Right lung (tissue), 10 donors: ENCODE measurements at places on chromosomes 3 and 15. TPM values are rescaled to one million over a fixed set of nuclear protein-coding genes. Genes with fewer than 3 reads are reported as not detected.

GRCh38 chr3:66394019-66394752 lies 106.6 kb downstream of the LRIG1 start:
- no peak for DNase-seq

GRCh38 chr3:83868909-83869567 lies 1089.8 kb upstream of the CADM2 start:
- DNase-seq, result no peak

DNA sequence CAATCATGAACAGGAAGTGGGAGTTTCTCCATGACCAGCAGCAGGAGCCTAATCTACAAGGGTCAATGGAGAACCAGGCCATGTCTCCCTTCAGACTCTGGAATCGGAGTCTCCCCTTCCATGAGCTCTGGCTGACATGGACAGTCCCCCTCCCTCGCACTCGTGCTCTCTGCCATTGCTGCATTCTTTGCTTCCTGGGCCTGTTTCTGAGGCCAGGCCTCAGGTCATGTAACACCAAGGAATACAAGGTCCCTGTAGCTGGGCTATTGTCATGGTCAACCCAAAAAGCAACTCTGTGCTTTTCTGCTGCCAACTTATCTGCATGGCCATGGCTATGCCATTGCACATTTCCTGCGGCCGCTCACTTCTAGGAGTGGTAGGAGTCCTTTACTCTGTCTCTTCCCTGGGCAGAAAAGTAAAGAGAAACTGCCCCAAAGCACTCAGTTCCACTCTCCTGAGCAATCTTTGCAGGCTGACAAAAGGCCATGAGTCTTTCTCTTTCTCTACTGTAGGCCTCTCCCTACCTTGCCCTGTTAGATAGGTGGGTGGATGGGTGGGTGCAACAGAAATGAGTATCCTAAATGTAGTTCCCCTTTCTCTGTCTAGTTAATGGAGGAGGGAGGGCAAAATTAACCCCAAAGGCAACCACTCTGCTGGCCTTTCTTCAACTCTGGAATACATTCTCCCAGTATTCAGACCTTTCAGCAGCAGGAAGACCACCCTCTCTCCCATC lies 40.8 kb upstream of the PROK2 start:
- no peak for DNase-seq

- DNase-seq, result no peak
Measured at GRCh38 chr3:133206921-133207320, 168.7 kb downstream of the TMEM108 start.

DNA sequence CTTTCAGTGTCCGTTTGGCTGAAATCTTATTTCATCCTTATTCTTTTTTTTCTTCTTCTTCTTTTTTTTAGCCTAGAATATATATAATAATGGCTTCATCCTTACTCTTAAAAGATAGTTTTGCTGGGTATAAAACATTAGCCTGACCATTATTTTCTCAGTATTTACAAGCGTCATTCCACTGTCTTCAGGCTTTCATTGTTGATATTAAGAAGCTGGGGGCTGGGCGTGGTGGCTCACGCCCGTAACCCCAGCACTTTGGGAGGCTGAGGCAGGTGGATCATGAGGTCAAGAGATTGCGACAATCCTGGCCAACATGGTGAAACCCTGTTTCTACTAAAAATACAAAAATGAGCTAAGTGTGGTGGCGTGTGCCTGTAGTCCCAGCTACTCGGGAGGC lies 10.6 kb downstream of the ZNF710 start:
- DNase-seq, result no peak

- DNase-seq, result no peak
Measured at GRCh38 chr3:61855211-61855610, 293.8 kb downstream of the PTPRG start.

GRCh38 chr3:143291836-143292447 lies 172.4 kb downstream of the CHST2 start:
- DNase-seq, result peak; percentile 52

- DNase-seq, result no peak
Measured at GRCh38 chr3:179806177-179806576, 153.3 kb downstream of the USP13 start.

- DNase-seq, result no peak
Measured at GRCh38 chr3:105715372-105715771, 153.4 kb downstream of the CBLB start.

GRCh38 chr15:45812200-45812599 lies 177.4 kb downstream of the SQOR start:
- DNase-seq, result no peak

GRCh38 chr15:41965441-41966413 lies 6.6 kb downstream of the EHD4 start:
- no peak for DNase-seq

- DNase-seq, result no peak
Measured at GRCh38 chr3:167450195-167450594, 23.6 kb downstream of the SERPINI2 start.

DNA sequence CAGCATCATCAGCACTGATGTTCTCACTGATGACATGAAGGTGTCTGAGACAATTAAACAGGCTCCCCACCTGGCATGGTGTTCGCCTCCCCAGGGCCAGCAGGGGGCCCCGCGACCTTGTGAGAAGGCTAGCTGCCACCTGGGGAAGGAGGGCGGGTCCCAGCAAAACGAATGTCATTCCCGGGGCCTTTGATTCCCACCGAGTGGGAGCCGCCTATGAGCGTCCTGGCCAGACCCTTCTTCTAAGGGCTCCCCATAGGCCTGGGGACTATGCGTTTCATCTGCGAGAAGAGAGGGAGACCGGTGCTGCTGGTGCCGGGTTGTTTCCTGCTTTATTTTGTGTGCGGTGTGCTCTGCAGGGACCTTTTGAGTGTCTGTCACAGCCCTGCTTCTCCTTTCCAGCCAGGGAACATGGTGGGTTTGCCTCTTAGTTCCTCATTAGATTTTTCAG lies 20.5 kb upstream of the MINDY4B start:
- no peak for DNase-seq

DNA sequence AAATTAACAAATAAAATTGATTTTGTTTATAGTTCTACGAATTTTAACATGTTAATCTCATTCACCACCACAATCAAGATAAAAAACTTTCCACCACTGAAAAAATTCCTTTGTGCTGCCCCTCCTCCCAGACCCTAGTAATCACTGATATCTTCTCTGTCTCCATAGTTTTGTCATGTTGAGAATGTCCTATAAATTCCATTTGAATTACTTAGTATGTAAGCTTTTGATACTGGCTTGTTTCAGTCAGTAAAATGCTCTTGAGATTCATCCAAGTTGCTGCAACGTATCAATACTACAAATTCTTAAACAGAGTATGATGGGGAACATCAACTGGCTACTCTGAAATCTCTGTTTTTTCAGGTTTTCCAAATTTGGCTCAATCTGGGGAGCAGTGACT lies 129.6 kb downstream of the CTNNB1 start:
- no peak for DNase-seq

- peak; percentile 16 for DNase-seq
Measured at GRCh38 chr3:88180398-88180999, 30.7 kb downstream of the C3orf38 start.

- no peak for DNase-seq
Measured at GRCh38 chr3:8893001-8893400, 70.3 kb downstream of the RAD18 start.

DNA sequence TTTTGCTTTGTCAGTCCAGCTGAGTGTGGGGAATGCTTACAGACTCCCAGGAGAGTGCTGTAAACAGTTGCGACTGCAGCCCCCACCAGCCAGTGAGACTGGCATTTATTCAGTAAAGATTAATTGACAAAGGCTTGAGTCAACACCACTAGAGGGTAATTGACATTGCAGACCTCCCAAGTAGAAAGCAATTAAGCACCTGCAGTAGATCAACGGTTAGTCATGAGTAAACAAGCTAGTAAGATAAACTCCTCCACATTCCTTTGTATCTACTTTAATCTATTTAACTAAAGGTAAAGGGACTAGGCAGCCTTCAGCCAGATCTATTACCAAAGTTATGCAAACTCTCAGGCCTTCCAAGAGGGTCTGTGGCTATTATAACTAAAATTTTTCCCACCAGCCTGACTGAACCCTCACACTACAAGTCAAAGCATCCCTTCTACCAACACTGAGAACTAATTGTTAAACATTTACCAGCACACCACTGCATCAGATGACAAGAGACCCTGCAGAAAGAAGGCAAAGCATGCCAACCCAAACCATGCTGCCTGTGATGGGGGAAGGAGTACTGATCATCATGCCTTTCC lies 30.5 kb upstream of the GALNT15 start:
- DNase-seq, result no peak

DNA sequence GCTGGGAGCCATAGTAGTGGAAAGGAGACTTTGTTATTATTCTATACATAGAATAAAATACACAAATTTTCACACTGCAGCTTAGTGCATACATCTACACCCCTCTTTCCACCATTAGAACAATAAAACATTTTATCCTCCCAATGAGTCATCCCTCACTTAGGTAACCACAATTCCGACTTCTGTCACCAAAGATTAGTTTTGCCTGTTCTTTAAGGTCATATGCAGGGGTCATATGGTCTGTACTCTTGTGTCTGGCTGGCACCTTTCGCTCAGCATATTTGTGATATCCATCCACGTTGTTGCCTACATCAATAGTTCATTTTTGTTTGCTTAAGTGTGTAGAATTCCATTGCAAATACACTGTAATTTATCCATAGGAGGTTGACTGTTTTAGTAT lies 399.4 kb downstream of the SHQ1 start:
- DNase-seq, result no peak

DNA sequence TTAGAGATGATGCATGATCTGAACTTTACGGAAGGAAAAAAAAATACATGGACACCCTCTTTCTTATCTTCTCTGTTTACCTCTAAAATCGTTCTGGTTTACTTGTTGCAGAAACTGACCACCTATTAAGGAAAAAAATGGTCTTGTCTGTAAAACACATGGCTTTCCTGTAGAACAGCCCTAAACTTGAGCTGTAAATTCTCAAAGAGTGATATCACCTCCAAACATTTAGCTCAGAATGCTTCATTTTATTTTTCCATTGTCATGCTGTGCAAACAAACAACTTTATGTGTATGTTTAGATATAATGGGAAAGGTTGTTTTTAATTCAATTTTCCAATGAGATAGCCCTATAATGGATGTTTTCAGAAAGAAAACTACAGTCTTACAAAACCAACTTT lies 237.4 kb upstream of the NR2F2 start:
- no peak for DNase-seq

- peak; percentile 45 for DNase-seq
Measured at GRCh38 chr3:37147666-37148065, 26.7 kb downstream of the LRRFIP2 start.

GRCh38 chr15:85462029-85462428 lies 81.6 kb downstream of the AKAP13 start:
- no peak for DNase-seq

GRCh38 chr3:60081381-60082095 lies 1031.7 kb upstream of the CFAP20DC start:
- no peak for DNase-seq

CATSPER2 gene
- polyA plus RNA-seq, result 7.7 TPM

RETNLB gene
- not detected for polyA plus RNA-seq

BCL2A1 gene
- 0.53 TPM for polyA plus RNA-seq

MTHFS gene
- polyA plus RNA-seq, result 24.6 TPM

CGNL1 gene
- polyA plus RNA-seq, result 39.8 TPM

TRIM42 gene
- not detected for polyA plus RNA-seq

GPR62 gene
- polyA plus RNA-seq, result 0.33 TPM

SPINT1 gene
- 58.4 TPM for polyA plus RNA-seq

AGBL1 gene
- polyA plus RNA-seq, result 0.05 TPM
